ENCODE measurements at places on chromosomes 3 and 15.

DNA sequence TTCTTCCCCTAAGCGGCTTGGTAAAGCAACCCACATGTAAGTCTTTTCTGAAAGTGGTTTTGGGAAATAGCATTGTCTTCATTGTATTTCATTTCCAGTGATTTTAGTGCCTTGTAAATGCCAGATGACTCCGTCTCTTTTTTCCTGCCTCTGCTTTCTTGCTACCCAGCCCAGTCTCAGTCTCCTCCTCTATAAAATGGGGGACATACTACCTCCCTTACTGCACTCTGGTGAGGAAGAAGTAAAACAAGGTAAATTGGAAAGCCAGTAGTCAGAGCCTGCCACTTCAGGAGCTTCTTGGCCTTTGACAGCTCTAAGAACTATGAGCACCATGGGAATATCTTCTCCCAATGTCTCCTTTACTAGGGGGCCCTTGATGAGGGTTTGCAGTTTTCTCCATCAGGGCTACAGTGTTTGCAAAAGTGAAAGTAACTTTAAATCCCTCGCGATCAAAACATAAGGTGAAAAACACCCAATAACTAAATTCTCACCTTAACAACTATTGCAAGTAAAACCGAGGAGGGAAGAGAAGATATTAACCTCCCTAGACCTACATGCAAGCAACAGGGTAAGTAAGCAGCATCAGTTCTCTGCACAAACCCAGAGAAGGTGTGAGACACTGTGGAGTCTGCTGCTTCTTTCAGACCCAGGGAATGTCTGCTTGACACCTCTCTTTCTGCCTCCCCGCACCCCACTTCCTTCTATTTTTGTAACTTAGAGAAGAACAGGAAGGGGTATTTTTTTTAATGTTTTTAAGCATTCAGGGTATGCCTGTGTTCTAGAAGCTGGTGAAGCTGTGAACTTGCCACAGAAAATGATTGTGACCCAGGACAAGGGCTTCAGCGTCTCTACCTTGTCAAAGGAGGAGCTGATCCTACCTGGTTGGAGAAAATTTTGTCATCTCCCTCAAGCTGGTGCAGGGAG lies 159.1 kb upstream of the EOMES start:
- no peak for DNase-seq

DNA sequence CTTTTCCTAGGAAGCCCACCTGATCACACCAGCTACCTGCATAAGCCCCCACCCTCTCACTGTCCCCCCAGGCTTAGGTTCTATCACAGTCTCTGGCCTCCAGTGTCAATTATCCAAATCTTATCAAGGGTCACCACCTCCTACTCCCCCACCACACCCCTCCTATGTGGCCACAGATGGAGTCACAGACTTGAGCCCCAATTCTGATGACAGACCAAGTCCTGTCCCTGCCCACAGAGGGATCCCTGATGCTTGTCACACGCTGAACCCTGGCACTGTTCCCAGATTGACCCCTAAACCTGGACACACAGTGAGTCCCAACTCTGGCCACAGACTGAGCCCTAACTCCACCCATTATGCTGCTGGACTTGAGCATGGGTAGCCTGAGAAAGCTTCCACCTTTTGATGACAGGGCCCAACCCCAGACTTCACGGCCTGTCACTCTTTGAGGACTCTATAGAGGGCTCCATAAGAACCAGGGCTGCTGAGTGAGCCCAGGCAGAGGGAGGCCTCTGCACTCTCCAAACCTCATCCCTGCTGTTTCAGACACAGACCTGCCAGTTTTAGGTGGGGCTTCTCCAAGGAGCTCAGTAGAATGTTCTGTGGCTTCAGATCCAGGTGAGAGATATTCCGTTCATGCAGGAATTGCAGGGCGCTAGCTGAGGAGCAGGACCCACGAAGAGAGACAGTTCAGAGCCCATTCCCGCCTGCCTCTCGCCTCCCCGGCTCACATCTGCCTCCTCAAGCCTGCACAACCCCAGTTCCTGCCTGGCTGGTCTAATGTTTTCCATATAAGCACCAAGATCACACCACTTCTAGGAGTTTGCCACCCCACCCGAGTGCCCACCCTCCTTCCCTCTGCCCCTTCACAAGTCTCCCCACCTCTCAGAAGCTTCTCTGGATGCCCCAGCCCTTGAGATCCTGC lies 1.8 kb downstream of the ULK3 start:
- DNase-seq: no peak

DNA sequence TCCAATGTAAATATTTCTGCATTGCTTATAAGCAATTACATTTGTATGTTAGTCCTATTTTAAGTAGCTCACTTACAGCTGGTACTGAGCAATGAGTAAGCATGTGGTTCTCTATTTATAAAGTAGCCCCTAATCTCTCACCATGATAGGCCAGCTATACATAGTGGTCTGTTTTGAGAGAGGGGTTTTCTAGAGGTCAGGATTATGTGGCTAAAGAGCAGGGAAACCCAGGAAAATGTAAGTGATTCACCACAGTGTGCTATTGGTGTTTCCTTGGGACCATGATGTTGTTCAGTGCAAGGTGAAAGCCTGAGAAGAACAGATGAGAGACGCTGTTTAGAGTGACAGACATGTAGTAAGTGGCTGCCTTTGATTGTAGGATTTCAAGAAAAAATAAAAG lies 26.4 kb downstream of the RBMS3 start:
- DNase-seq: no peak

- no peak for DNase-seq
These were observed 1.4 kb upstream of the DIS3L start for GRCh38 chr15:66291816-66292570.

DNA sequence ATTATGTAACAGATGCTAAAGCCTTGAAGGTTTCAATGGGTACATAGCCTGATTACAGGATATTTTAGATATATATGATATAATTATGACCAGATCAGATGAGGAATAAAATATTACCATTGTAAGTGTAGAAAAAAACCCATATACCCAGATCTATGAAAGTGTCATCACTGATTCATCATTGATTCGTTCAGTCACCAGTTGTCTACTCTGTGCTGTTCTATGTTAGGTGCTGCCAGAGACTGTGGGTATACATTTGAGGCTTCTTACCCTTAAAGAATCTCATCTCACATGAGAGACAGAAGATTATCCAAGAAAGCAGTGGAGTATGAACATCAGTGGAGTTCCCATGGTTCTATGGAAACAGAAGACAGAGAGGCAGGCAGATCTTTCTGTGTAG lies 92.2 kb downstream of the MBNL1 start:
- DNase-seq: no peak

DNA sequence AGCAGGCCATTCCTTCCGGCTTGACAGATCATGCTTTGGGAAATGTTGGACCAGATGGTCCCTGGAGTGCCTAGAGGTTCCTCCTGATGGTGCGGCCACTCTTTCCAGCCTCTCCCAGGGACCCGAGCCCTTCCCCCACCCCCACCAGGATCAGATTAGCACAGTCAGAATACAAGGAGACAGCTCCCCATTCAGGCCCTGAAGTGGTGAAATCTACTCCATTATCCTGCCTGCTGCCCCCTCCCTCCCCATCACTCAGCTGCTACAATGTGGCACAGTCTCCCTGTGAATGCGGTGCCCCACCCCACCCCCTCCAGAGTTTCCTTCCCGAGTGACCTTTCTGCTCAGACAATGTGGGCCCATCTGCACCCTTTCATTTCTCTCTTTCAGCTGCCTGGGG lies 29.4 kb downstream of the RNU5B-1 start:
- DNase-seq: no peak

DNA sequence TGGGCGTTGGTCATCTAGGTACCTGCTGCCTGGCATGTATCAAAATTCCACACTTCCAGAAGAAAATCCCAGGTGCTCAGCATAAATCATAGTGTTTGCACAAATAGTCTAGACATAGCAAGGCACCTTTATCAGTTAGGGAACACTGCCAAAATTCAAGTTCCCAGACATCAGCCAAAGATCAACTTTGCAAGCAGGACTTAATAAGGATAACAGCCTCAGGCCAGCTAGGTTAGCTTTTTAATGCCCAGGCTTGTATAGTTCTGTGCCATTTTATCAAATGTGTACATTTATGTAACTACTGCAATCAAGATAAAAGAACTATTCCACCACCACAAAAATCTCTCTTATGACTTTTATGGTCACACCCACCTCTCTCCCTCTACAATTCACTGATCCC lies 30.7 kb downstream of the DZIP3 start:
- DNase-seq: no peak

- no peak for DNase-seq
These were observed 536.8 kb downstream of the CADM2 start for GRCh38 chr3:85495602-85496001.

- DNase-seq: no peak
These were observed 7.5 kb upstream of the TARS3 start for GRCh38 chr15:101731746-101732145.

- peak; percentile 41 for DNase-seq
These were observed 16.2 kb upstream of the XIRP1 start for GRCh38 chr3:39208463-39209055.

- DNase-seq: no peak
These were observed at the start of gene COL6A5 for GRCh38 chr3:130345487-130346079. TSS of gene COL6A5 (plus strand) at chr3:130345672. CDS start at chr3:130373639, 27,967 bp downstream.

DNA sequence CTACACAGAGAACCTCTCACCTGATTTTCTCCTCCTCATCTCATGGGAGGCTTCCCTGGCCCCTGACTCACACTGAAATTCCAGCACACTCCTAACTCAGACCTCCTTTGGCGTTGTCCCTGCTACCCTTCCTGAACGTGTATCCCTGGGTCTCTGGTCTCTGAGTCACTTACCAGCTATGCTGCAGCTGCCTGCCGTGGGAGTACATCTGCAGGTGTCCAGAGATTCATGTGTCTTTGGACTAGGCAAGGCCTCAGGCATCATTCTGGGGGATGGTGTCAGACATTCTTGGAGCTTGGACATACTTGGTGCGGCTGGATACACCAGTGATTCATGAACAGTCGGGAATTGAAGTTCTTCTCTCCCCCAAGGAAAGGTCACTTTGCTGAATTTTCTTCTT lies 148.8 kb upstream of the TRIM42 start:
- peak; percentile 35 for DNase-seq

DNA sequence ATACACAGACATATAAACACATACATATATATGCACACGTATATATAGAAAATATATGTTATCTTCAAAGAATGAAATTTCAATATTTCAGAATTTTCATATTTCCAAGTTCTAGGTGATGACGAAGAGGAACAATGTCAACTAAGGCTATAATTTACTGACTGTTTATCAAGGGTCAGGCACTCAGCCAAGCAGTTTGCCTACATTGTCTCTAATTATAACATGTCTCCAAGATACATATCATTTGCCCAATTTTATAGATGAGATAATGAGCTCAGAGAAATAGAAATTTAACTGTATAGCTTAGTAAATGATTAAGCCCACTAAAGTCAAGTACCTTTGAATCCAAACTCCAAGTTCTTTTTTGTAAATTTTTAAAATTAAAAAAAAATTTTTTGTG lies 99.9 kb upstream of the PLSCR4 start:
- no peak for DNase-seq

- DNase-seq: no peak
These were observed 894.0 kb downstream of the NTRK3 start for GRCh38 chr15:87362531-87362930.

- DNase-seq: no peak
These were observed 333.1 kb upstream of the KCNMB2 start for GRCh38 chr3:178203165-178203564.

DNA sequence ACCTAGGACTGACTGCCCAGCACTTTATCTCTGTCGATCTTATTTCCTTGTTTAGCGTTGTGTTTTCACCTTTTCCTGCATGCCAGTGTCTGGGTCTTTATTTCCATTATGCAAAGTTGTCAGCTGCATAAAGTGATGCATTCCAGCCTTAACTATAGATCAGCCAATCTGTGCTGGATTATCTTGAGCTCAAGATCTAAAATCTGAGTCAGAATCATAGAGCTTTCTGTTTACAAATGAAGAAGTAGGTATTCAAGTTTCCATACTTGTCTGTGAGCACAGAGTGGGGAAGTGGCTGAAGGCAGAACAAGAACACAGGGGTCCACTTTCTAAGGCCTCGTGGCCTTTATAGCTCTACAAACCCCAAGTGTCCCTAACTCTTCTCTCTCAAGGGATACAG lies 82.4 kb upstream of the PLCL2 start:
- no peak for DNase-seq

DNA sequence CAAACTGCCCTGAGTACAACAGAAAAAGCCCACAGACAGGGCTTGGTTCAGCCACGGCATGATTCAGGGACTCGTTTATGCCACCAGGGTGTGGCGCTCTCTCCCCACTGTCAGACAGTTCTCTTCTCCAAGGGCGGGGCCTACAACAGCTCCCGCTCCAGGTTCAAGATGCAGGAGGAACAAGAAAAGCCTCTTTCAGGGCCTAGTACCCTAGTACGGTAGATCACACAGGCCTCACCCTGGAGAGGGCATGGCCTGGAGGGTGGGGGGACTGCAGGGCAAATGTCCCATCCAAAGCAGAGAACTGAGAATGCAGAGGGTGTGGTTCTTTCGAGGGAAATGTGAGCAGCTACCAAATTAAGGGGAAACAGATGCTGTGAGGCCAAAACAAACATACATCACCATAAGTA lies 12.0 kb downstream of the MESD start:
- no peak for DNase-seq

DNA sequence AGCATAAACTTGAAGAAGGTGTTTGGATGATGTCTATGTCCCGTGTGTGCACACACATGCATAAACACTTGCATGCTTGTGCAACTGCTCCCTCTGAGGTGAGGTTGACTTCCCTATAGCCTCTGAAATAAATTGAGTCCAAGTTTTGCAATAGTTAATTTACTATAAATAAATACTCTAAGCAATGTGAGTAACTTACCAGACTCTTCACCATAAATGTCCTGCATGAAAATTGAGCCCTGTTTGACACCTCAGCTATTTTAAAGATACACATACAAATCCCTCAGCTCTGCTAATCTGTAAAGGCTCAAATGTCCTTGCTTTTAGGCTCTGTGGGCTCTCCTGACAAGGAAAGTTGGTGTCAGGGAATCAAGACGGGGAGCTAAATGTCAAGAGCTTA lies 37.1 kb downstream of the GJD2 start:
- DNase-seq: no peak

- DNase-seq: no peak
These were observed 42.2 kb downstream of the GOLGA6L10 start for GRCh38 chr15:82306791-82307713.

DNA sequence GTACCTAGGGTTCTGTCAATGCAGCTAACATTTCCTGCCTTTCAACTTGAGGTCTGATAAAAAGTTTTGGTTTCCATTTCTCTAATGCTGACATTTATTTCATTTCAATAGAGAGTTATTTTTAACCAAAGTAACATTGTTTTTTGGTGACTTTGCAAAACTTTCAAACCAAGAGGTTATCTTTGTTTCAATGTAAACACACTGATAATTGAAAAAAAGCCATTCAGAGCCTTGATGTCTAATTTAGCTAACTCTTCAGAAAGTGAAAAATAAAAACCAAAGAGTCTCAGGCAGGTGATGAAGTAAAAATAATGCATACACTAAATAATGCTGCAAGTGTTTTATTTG lies 9.6 kb upstream of the TIPARP start:
- DNase-seq: no peak

DNA sequence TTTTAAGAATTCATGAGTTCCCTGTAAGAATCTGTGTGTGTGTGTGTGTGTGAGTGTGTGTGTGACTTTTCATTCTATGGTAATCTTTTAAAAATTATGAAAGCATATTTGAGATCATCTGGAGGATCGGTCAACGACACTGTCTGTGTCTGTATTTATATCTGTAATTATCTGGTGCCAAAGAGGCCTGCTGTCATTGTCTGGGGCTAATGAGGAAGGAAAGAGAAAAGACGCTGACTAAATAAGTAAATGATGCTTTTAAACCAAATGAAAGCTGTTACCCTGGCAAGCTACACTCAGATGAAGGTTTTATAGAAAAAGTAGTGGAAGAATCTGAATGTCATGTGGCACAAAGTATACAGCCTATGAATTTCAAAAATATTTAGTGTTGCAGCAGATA lies 439.8 kb downstream of the RBMS3 start:
- DNase-seq: no peak
